ENCODE measurements at places on chromosomes 1 and 21. TPM values are rescaled to one million over a fixed set of nuclear protein-coding genes. Genes with fewer than 3 reads are reported as not detected.

- peak overlapping the region; percentile 99 for H3K4me3 ChIP-seq
- H3K27ac ChIP-seq: peak overlapping the region; percentile 44
- peaks cover 12% of the 10 kb centered on the region for H3K4me1 ChIP-seq
- peak; percentile 41 for DNase-seq
Observed at GRCh38 chr1:169795687-169796086, 980 bp upstream of the METTL18 start.

DNA sequence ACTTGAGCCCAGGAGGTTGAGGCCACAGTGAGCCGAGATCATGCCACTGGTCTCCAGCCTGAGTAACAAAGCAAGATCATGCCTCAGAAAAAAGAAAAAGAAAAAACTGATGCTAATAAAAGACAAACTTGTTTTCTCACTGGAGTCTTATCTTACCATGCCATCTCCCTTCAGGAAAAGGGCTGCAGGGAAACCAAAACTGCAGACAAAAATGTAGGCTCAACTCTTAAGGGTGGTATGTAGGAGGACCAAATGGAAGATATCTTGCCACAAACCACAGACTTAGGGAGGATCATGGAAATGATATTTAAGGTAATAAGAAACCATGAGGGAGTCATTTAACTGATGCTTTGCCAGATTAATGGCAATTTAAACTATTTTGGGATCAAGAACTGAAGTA lies 32.9 kb downstream of the UROD start:
- H3K4me3 ChIP-seq: no peak overlapping the region
- no peaks in the 10 kb centered on the region for H3K36me3 ChIP-seq
- no peak for DNase-seq
- no peak overlapping the region for H3K27ac ChIP-seq
- no peaks in the 10 kb centered on the region for H3K4me1 ChIP-seq

DNA sequence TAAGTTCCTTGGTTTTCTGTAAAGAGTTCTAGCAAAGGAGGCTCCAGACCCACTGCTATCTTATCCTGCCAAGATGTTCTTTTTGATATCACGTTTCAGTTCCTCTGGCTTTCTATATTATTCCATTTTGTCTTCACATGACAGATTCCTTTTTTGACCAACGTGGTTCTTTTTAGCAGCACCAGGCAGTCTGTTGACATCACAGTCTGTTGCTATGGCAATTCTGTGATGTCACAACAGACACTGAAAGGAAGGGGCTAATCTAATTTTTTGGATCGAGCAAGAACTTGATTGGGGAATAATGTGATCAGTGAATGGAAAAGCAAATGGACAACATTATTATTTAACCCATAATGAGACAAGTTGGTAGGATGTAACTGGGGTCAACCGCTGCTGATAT lies 64.5 kb upstream of the GOLT1A start:
- no peaks in the 10 kb centered on the region for H3K27me3 ChIP-seq
- no peak for DNase-seq
- H3K4me1 ChIP-seq: no peaks in the 10 kb centered on the region
- H3K36me3 ChIP-seq: no peaks in the 10 kb centered on the region
- no peak overlapping the region for H3K4me3 ChIP-seq

GRCh38 chr1:46612937-46613660 lies 3.5 kb downstream of the MOB3C start:
- no peak for DNase-seq
- no peaks in the 10 kb centered on the region for H3K36me3 ChIP-seq
- no peak overlapping the region for H3K27ac ChIP-seq
- peaks cover 28% of the 10 kb centered on the region for H3K4me1 ChIP-seq
- H3K4me3 ChIP-seq: no peak overlapping the region

GRCh38 chr1:33826711-33827110 lies 37.2 kb upstream of the HMGB4 start:
- no peak for DNase-seq
- no peaks in the 10 kb centered on the region for H3K27me3 ChIP-seq
- no peaks in the 10 kb centered on the region for H3K36me3 ChIP-seq
- no peaks in the 10 kb centered on the region for H3K4me1 ChIP-seq

GRCh38 chr1:173669491-173669941 lies at the start of gene ANKRD45:
ANKRD45 (minus strand) TSS chr1:173669851; CDS start chr1:173659418, 10,433 bp downstream.
- peaks cover 3% of the 10 kb centered on the region for H3K4me1 ChIP-seq
- no peak within 1 kb of the TSS for H3K27ac ChIP-seq
- DNase-seq: peak; percentile 66
- H3K4me3 ChIP-seq: peak within 1 kb of the TSS; percentile 63

GRCh38 chr1:214136324-214136919 lies 144.5 kb upstream of the SMYD2 start:
- H3K27ac ChIP-seq: no peak overlapping the region
- H3K27me3 ChIP-seq: peaks cover 2% of the 10 kb centered on the region
- H3K4me3 ChIP-seq: no peak overlapping the region

- H3K4me3 ChIP-seq: peak overlapping the region; percentile 78
- H3K27ac ChIP-seq: no peak overlapping the region
- H3K36me3 ChIP-seq: peaks cover 33% of the 10 kb centered on the region
- no peaks in the 10 kb centered on the region for H3K27me3 ChIP-seq
- H3K4me1 ChIP-seq: peaks cover 55% of the 10 kb centered on the region
Observed at GRCh38 chr1:200410566-200410878, 686 bp upstream of the ZNF281 start.

- H3K4me3 ChIP-seq: no peak overlapping the region
- H3K4me1 ChIP-seq: no peaks in the 10 kb centered on the region
- H3K36me3 ChIP-seq: no peaks in the 10 kb centered on the region
Observed at GRCh38 chr1:159790237-159790917, 9.6 kb downstream of the DUSP23 start.

- H3K27me3 ChIP-seq: no peaks in the 10 kb centered on the region
- DNase-seq: peak; percentile 97
- H3K4me3 ChIP-seq: no peak overlapping the region
- H3K4me1 ChIP-seq: peaks cover 28% of the 10 kb centered on the region
- H3K27ac ChIP-seq: no peak overlapping the region
Observed at GRCh38 chr1:31376375-31377134, 3.7 kb upstream of the FABP3 start.

GRCh38 chr1:225815526-225816178 lies 5.7 kb downstream of the EPHX1 start:
- no peak overlapping the region for H3K27ac ChIP-seq
- no peak overlapping the region for H3K4me3 ChIP-seq
- H3K36me3 ChIP-seq: no peaks in the 10 kb centered on the region
- DNase-seq: no peak
- peaks cover 53% of the 10 kb centered on the region for H3K4me1 ChIP-seq

- no peaks in the 10 kb centered on the region for H3K27me3 ChIP-seq
- H3K4me1 ChIP-seq: no peaks in the 10 kb centered on the region
- peak; percentile 48 for DNase-seq
- H3K36me3 ChIP-seq: no peaks in the 10 kb centered on the region
- no peak overlapping the region for H3K27ac ChIP-seq
Observed at GRCh38 chr1:16046842-16047241, 3.3 kb downstream of the CLCNKB start.

- H3K36me3 ChIP-seq: peaks cover 10% of the 10 kb centered on the region
- H3K27ac ChIP-seq: peak overlapping the region; percentile 92
- no peak overlapping the region for H3K4me3 ChIP-seq
- H3K27me3 ChIP-seq: no peaks in the 10 kb centered on the region
Observed at GRCh38 chr1:8006037-8006963, 19.8 kb downstream of the ERRFI1 start.

DNA sequence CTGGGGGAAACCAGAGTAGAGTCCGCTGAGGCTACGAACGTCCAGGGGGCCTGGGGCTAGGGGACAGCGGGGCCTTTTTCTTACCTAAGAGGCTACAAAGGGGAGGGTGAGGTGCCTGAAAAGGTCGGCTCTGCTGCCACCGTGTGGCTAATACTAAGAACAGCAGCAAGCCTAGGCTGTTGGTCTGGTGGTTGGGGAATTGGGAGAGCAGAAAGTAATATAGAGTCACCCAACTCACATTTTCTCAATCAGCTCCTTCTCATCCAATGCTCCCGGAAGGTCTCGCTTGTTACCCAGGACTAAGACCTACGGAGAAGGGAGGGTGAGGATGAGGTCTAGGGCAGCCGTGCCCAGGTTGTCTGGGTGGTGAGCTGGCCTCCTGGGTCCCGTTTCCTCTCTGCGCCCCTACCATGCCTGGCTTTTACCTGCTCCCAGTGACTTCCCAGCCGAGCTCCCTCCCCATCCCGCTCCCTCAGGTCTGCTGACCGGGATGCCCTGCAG lies 9.3 kb downstream of the ARL8A start:
- no peaks in the 10 kb centered on the region for H3K4me1 ChIP-seq
- no peaks in the 10 kb centered on the region for H3K27me3 ChIP-seq
- H3K27ac ChIP-seq: no peak overlapping the region
- H3K36me3 ChIP-seq: peaks cover 4% of the 10 kb centered on the region
- peak; percentile 78 for DNase-seq
- H3K4me3 ChIP-seq: no peak overlapping the region

DNA sequence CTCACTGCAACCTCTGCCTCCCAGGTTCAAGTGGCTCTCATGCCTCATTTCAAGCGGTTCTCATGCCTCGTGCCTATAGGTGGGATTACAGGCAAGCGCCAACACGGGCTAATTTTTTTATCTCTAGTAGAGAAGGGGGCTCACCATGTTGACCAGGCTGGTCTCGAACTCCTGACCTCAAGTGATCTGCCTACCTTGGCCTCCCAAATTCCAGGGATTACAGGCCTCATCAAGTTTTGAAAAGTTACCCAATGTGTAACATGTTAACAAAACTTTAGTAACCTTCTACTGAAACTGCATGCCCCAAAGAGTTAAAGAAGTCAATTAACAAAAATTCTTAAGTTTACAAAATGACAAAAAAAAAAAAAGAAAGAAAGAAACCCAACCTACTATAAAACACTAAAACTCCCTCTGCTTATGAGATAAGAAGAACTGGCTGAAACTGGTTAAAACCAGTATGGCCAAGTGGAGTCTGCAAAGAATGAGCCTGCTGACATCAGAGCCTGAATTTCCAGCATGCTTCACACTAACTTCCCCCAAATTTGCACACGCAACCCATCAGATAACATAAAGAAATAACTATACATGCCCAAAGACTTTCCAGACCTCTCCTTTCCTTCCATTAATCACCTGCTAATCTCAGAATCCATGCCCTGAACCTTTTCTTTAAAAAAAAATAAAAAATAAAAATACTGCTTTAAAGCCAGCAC lies 25.5 kb upstream of the PSMG1 start:
- H3K36me3 ChIP-seq: peaks cover 78% of the 10 kb centered on the region
- H3K4me1 ChIP-seq: no peaks in the 10 kb centered on the region
- no peak for DNase-seq
- no peak overlapping the region for H3K4me3 ChIP-seq
- H3K27ac ChIP-seq: no peak overlapping the region

GRCh38 chr1:151897991-151898431 lies 11.3 kb downstream of the THEM4 start:
- H3K36me3 ChIP-seq: no peaks in the 10 kb centered on the region
- H3K27ac ChIP-seq: no peak overlapping the region
- no peak overlapping the region for H3K4me3 ChIP-seq
- no peak for DNase-seq
- peaks cover 3% of the 10 kb centered on the region for H3K4me1 ChIP-seq

DNA sequence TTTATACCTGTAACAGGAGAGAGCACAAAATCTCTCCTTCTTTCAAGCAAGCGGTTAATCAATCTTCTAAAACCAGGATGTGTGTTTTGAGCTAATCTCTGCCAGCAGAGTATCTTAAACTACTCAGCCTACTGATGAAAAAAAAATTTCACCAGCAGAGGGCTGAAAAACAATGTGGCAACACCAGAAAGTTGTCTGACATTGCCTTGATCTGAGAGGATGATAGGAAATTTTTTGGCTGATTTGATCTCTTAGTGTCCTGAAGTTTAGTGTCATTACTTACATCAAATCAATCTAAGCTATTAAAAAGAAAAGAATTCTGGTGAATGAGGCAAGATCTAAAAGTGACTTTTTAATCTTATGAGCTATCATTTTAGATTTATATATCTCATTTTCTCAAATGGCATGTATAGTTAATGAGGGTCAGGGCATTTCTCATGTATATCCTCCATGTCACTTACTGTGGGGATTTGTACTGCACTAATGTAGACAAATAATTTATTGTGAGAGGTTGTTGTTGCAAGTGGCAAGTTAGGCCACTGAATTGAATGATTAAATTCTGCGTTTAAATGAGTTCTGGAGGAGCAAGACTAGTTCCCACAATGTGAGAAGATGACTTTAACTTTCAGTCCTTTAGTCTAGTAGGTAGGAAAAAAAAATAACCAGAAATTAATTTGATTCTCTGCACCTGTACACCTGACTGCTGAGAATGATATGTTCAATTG lies 10.9 kb downstream of the ADAMTS1 start:
- peak; percentile 54 for DNase-seq
- no peak overlapping the region for H3K4me3 ChIP-seq
- H3K27ac ChIP-seq: peak overlapping the region; percentile 36
- H3K27me3 ChIP-seq: no peaks in the 10 kb centered on the region
- peaks cover 32% of the 10 kb centered on the region for H3K4me1 ChIP-seq
- H3K36me3 ChIP-seq: peaks cover 29% of the 10 kb centered on the region

GRCh38 chr1:180527101-180527669 lies 24.8 kb upstream of the ACBD6 start:
- H3K36me3 ChIP-seq: no peaks in the 10 kb centered on the region
- no peaks in the 10 kb centered on the region for H3K27me3 ChIP-seq
- H3K4me1 ChIP-seq: peaks cover 12% of the 10 kb centered on the region
- no peak overlapping the region for H3K27ac ChIP-seq
- H3K4me3 ChIP-seq: no peak overlapping the region

DNA sequence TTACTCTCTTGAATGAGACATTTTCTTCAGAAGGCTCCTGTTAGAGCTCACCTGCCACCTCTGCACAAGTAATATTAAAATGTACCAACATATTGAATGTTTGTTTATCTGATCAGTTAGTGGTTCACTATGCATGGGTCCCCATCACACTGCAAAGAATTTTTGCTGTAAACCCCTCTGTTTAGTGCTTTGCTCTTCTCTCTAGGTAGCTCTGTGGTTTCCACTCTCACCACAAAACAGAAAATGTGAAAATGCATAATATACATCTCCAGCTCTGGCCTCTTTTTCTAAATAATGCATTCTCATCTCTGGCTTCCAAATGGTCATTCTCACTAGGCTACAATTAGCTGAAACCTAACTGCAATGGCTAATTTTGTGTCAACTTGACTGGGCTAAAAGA lies 176.7 kb downstream of the TRIM33 start:
- H3K4me3 ChIP-seq: no peak overlapping the region
- no peak overlapping the region for H3K27ac ChIP-seq
- peaks cover 30% of the 10 kb centered on the region for H3K27me3 ChIP-seq
- no peaks in the 10 kb centered on the region for H3K4me1 ChIP-seq
- no peak for DNase-seq

GRCh38 chr1:99465176-99465900 lies 180.6 kb upstream of the PALMD start:
- H3K27ac ChIP-seq: peak overlapping the region; percentile 50
- DNase-seq: peak; percentile 94
- H3K27me3 ChIP-seq: no peaks in the 10 kb centered on the region
- H3K4me3 ChIP-seq: no peak overlapping the region
- no peaks in the 10 kb centered on the region for H3K36me3 ChIP-seq
- H3K4me1 ChIP-seq: peaks cover 21% of the 10 kb centered on the region

Gene PTGFRN
- 15.2 TPM for polyA plus RNA-seq

Gene TNFRSF14
- polyA plus RNA-seq: 7.9 TPM

Gene DDOST
- 348 TPM for polyA plus RNA-seq

Gene RGS13
- not detected for polyA plus RNA-seq

Gene HSD3B1
- not detected for polyA plus RNA-seq

Gene CELA2B
- not detected for polyA plus RNA-seq

Gene NGF
- 55.0 TPM for polyA plus RNA-seq

Gene GBP5
- polyA plus RNA-seq: 1.2 TPM
